ENCODE measurements at places on chromosomes 3 and 15.

- no peak for DNase-seq
Measured at GRCh38 chr3:16940769-16941700, 56.3 kb downstream of the PLCL2 start.

- DNase-seq = no peak
Measured at GRCh38 chr3:53303549-53303948, 43.8 kb downstream of the DCP1A start.

- DNase-seq = no peak
Measured at GRCh38 chr3:52570076-52570475, 33.7 kb downstream of the UQCC5 start.

GRCh38 chr3:35936571-35936970, 297.2 kb downstream of the ARPP21 start:
- DNase-seq = no peak

DNA sequence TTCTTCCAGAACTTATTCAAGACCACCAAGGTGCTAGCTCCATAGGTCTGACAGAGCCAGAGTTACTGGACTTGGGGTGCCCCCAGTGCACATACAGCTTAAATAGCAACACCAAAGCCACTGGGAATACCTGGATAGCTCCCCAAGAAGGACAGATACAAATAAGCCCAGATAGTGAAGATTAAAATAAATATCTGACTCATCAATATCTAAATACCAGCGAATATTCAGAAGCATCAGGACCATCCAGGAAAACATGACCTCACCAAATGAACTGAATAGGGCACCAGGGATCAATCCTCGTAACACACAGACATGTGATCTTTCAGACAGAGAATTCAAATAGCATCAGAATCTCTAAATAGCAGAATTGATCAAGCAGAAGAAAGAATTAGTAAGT, 931.6 kb downstream of the OTOL1 start:
- no peak for DNase-seq

- DNase-seq = peak; percentile 86
Measured at GRCh38 chr3:43180027-43180426, 74.1 kb upstream of the POMGNT2 start.

- no peak for DNase-seq
Measured at GRCh38 chr3:1082108-1082507, 10.7 kb upstream of the CNTN6 start.

GRCh38 chr15:66566963-66567531, 1.2 kb upstream of the LCTL start:
- no peak for DNase-seq

GRCh38 chr15:40106203-40107161, 2.2 kb downstream of the BMF start:
- DNase-seq = peak; percentile 86

GRCh38 chr3:130688697-130689470, 57.7 kb downstream of the PIK3R4 start:
- no peak for DNase-seq

DNA sequence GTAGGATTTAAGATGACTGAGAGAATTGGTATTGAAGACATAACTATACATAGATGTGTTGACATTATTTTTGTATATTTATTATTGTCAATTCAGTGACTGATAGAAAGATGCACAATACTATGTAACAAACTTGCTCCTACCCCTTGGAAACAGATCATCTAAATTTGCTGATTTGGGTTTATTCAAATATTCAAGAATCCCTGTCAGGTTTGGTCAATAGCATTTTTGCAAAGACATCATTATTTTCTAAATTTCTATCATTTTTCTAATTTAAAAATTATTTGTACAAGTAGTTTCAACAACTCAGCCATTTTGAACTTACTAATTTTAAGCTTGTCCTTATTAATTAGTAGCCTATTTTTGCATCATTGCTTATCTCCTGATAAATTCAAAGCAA, 1463.4 kb downstream of the SI start:
- DNase-seq = no peak
